CD4-positive, alpha-beta T cell treated with Interferon gamma for 1 hour (primary cell): ENCODE measurements at places on chromosomes 2 and 18.

GRCh38 chr2:219870041-219870440, 242.6 kb downstream of the SLC4A3 start:
- DNase-seq = no peak

- DNase-seq = no peak
Observed at GRCh38 chr2:129061769-129062121, 743.1 kb upstream of the HS6ST1 start.

DNA sequence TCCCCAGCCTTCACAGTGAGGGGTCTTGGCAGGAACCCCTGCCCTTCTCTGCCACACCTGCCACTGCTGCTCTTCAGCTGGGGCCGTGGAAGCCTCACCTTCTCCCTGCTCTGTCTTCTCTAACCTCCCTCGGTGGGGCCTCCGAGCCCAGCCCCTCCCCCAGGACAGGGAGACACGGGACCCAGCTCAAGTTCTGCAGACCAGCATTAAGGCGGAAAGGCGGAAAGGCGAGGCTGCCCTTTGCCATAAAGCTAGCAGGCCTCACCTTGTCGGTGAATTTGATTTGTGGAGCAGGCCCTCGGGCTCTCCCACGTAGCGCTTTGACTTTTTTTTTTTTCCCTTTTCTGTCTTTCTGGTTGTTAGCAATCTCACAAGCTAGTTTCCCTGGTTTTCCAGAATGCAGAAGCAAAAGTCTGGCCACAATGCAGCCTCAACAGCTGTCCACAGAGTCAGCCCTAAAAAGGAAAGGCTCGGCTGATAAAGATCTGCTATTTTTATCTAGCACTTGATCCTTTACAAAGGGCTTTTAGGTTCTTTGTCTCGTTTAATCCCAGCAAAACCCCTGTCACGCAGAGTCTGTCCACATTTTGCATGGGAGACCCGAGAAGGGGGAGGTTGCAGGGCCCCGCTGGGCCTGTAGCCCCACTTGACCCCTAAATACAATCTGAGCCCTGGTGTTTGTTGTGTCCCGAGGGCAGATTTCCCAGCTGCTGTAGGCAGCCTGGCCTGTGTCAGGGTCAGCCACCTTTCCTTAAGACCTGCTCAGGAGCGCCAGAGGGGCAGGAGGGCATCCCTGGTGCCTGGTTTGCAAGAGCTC, 6.0 kb downstream of the ITM2C start:
- no peak for DNase-seq

DNA sequence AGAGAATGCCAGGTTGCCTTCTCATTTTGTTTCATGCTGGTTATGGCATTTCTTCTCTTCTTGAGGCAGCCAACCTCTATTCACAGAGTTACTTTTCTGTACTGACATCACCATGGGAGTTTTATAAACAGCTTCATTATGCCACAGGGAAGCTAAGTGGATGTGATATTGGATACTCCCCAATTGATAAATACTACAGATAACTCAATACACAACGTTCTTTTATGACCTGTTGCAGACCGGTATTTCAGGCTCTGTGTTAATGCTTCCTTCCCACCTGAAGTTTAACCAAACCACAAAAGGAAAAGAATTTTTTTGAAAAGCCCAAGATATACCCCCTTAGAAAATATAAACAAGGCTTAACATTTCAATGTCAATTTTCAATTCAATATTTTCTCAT, 258.3 kb upstream of the SOX11 start:
- no peak for DNase-seq

DNA sequence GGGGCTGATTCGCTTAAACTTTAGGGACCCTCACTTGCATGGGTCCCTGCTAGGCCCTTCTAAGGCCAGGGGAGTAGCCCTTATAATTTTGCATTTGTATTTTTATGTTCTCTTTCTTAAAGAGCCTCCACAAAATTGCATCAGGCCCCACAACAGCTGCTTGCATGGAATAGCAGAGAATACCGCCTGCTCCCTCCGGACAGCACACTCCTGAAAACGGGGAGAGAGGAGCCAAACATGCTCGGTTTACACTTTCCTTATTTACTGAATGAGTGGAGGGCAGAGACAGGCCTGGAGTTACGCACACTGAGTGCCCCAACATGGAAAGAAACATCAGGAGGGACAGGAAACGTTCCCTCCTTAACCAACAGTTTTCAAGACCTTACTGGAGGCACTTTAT, 132.2 kb downstream of the ANTXR1 start:
- no peak for DNase-seq

- DNase-seq = peak; percentile 53
Observed at GRCh38 chr18:77069931-77070330, 62.7 kb downstream of the MBP start.

GRCh38 chr2:133456156-133456555, 112.1 kb downstream of the NCKAP5 start:
- no peak for DNase-seq

- no peak for DNase-seq
Observed at GRCh38 chr2:176614930-176615329, 345.7 kb downstream of the MTX2 start.

GRCh38 chr2:127917916-127918315, 32.2 kb upstream of the AMMECR1L start:
- no peak for DNase-seq

DNA sequence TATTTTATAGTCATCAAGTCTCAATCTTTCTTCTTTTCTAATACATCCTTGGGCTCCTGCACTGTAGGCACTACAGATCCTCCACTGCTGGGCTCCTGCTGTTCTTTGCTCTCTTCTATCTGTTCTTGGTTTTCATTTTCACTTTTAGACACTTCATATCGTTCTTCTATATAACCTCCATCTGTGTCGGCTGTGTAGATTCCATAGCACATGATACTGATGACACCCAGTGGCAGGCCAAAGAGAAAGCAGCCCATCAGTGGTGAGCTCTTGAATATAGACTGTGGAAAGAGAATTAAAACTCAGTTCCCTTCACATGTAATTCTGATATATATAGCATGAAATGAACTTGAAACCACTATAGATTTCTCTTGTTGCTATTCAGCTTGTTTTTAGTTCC, 38.0 kb downstream of the TMX3 start:
- DNase-seq = no peak
